ENCODE measurements at places on chromosomes 3 and 15. TPM values are rescaled to one million over a fixed set of nuclear protein-coding genes. Genes with fewer than 3 reads are reported as not detected.

DNA sequence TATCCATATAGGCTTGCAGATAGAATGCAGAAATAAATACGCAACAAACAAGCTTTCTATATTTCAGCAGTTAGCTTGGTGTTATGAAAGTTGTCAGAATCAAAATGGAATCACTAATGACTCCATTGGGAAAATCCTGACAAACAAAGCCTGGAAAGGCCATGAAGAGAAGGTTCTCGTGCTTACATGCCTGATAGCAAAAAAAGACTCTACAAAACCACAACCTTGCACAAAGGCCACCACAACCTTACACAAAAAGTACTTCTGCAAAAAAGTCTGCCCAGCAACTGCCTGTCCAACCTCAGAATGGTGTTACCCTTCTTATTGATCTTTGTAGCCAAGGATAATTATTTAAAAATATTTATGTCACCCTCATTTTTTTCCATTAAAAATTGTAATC is 14.4 kb upstream of the PLSCR1 start:
- DNase-seq: no peak

- DNase-seq: no peak
Observed at GRCh38 chr15:78079298-78080087, 2.0 kb upstream of the TBC1D2B start.

Gene ACAD9
- polyA plus RNA-seq: 25.6 TPM

DNA sequence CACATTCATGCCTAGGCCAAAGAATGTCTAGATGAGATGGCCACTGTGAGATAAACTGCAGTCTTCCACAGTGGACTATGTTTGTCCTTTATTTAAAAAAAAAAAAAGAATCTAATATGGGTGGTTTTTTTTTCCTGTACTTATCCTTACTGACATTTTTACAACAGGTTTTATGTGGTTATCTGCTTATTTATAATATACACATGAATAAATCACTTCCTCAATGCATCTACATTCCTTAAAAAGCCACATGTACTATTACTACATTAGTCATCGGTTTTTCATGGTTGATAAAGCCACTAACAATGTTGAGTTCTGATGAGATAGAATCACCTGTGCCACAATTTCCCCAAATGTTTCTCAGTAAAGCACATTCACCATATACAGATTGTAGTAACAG is 341.3 kb upstream of the THBS1 start:
- no peak for DNase-seq

Gene TM6SF1
- 13.0 TPM for polyA plus RNA-seq

- no peak for DNase-seq
Observed at GRCh38 chr3:30693470-30694120, 87.2 kb downstream of the TGFBR2 start.

GRCh38 chr15:69860921-69861320 is 236.8 kb downstream of the TLE3 start:
- DNase-seq: no peak

DNA sequence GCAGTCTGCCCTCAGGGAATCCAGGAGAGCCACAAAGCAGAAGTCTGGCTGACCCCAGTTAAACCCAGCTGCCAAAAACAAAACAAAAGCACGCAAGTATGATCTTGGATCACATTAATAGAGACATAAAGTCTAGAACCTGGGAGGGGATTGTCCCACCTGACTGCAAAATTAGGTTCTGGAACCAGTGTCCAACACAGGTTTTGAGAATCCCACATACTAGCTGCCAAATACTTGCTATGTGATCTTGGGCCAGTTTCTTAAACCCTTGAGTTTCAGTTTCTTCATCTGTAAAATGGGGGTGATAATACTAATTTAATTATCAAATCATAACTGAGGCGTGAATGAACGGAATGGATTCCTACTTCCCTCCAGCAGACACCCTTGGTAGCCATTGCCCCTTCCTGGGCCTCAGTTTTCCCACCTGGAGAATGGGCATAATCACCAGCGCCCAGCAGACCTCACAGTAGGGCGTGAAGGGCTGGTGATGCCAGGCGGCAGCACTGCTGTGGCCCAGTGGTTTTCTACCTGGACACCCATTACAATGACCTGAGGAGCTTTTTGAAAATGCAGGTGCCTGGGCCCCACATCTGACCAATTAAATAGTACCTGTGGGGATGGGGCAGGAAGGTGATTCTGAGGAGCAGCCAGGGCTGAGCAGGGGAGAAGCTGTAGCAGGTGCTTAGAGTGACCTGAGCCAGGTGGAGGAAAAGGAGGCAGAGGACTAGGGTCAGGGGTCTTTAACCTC is 32.2 kb downstream of the GRIP2 start:
- no peak for DNase-seq

DNA sequence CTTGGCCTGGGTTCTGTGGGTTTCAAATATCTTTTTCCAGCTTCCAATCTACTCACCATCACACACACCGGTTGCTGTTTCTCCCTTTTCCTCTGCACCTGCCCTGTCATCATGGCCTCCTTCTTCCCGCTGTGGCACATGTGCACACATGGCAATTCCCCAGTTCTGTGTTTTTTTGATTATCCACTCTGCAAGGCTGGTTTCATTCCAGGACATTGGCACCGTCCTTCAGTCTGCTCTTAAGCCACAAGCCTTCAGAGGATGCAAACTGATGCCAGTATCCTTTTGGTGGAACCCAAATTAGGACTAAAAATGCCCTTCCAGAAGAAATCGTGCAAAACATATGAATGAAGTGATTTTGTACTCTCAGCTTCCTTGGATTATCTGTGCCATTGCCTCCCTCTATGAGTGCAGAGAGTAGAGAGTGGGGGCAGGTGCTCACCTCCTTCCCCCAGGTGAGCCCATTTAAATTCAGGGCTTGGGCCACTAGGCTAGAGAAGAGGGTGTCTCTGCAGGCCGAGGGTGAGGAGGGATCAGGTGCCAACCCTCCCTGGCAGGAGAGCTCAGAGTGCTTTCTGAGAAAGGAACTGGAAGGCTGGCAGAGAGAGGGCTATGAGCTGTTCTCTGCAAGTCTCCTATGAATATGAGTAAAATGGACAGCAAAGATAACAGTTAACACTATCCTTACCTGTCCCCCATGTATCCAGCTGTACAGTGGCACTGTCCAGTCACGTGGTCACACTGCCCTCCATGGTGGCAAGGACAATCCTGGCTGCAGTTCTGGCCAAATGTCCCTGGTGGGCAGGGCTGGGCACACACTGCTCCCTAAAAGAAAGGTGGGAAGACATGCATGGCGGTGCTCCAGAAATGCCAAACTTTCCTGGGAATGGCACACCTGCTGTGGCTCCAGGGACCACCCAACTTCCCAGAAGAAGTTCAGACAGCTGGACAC is 100.8 kb downstream of the RAB11A start:
- DNase-seq: no peak

GRCh38 chr3:125511420-125512118 is 8.4 kb downstream of the SNX4 start:
- no peak for DNase-seq

DNA sequence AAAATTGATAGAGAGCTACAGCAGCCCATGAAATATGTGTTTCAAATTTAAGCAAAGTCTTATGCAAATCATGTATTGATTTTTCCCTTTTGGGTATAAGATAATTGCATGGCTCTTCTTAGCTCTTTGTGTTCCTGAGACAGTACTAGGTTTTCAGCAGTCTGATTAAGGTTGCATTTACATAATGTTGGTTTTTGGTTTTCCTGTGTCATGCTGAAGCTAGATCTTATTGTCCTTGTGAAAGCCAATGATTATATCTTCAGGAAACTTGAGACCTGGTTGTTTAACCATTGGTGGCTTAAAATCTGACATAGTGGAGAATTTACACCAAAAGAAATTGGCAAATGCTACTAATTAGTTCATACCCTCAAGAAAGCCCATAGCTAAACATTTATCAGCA is 392.6 kb downstream of the ZPLD1 start:
- DNase-seq: no peak

DNA sequence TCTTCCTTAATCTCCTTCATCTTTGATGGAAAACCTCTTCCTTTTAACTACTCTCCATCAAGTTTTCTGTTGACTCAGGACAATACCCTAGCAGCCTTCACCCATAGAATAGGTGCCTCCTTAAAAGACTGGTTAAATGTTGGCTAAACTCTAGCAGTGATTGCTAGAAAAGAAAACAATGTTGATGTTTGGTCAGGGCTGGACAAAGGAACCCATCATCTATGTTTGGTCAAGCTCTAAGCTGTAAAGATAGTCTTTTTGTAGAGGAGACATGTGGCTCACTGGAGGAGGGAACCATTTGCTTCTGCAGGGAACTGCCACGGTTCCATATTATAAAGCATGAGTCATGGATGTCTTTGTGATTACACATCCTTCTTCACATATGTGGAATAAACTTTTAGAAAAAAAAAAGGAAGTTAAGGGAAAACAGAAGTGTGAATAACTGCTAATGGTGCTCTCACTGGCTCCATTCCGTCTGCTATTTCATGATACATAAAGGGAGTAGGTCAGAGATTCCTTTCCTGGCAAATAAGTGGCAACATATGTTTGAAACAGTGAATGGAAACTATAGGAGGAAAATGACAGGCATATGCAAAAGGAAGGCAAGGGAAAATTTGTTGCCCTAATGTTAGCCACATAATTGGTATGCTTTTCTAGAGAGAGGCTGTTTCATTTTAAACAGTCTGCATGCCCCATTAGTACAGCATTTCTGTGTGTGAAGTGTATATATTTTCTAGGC is 78.2 kb downstream of the CMSS1 start:
- no peak for DNase-seq

DNA sequence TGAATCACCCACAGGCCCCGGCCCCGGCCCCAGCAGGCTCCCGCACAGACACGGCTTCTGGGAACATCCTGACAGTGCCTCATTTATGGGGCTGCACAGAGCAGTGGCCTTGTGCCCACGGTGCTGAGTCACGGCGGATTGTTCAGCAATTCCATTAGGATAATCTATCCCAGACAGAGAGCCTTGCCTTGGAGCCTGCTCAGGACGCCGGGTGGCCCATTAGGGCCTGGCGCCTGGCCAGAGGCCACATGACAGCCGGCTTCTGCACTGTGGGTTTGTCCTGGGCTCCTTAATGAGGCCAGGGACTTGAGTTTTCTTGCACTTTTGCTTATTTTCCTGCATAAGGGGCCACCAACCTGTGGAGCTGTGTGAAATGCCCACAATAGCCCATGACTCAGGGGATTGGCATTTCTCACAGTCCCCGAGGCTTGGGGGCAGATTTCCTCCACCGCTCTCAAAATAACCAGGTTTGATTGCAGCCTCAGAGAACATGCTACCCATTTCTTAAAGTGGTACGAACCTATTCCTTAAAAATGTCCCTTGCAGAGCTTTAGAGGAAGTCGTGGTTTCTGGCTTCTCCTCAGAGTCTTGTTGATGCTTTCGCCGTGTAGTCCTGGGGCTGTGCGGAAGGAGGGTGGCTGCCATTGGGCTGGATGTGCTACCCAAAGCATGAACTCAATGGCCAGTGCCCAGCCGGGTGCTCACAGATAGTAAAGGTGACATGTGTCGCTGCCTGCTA is 19.0 kb downstream of the SYNM start:
- DNase-seq: peak; percentile 95

DNA sequence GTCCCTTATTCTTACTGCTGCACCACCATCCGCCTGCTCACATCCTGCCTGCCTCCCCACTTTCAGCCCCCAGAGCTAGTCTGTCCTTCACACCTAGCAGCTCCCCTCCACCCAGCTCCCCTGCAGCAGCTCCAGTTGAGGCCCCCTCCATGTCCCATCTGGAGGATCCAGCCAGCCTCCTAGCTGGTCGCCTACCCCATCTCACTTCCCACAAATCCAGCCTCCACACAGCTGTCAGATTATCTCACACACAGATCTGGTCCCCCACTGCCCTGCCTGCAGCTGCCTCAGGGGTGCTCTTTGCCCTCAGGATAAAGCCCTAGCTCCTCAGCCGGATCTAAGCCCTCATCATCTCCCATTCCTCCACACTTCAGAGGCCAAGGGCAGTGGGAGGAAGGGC is 8.8 kb upstream of the SEMA7A start:
- peak; percentile 39 for DNase-seq

DNA sequence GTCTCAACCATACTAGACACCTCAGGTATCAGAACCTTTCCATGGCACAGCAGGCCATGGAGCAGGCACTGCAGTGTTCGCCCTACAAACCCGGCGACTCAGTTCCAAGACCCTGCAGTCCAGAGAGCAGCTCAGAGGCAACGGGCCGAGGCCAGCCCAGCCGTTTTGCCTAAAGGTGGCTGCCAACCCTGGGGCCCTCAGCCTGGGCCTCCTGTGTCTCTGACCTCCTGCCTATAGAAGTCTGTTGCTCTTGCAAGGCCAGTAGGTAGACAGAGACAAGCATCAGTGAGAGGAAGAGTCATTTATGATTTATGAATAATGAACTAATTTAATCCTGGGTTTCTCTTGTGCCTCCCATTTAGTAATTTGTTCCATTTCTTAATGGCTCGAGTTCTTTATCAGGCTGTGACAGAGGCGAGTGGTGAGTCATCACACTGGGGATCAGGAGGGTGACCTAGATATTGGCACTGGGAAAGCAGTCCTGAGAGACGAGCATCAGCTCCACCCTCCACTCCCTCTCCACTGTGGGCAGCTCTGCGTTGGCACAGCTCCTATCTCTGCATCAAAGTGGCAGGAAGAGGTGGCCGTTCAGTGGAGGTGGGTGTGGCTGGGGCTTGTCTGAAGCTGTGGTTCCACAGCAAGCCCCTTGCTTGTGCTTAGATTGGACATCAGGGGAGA is 79.8 kb downstream of the ABHD5 start:
- peak; percentile 80 for DNase-seq

Gene MESP1
- 0.49 TPM for polyA plus RNA-seq

Gene FOXL2NB
- polyA plus RNA-seq: not detected

DNA sequence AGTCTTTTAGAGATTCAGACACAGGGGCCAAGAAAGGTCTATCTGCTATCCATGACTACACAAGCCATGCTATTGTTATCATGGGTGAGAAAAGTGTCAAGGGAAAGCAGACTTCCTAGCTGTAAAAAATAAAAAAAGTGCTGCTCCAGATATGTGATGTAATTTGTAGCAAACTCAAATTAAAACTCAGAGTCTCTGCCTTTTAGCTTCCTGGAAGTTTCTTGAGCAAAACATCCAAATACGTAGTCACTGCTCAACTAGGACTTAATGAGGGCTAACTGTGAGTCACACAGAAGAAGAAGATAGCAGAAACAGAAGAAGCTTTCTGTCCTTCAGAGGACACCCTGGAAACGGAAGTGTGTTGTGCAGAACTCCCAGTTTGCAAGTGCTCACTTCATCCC is 393.4 kb upstream of the NR2F2 start:
- no peak for DNase-seq

DNA sequence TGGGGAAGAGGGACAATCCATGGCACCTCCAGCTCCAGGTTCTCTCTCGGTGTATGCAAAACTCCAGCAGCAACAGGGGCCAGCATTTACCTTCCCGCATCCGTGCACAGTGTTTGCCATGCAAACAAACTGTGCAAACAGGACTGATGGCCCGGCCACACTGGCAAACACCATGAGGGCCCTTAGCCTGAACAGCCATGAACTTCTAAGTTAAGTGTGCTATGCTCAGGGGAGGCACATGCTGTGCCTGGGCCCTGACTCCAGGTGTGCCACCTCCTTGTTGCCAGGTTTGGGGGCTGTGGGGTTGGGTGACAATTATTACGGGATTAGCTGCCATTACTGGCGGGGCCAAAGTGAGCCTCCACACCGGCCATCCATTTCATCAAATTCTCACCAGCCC is 57.5 kb downstream of the CACNA2D2 start:
- no peak for DNase-seq

GRCh38 chr3:144039661-144040060 is 68.0 kb downstream of the DIPK2A start:
- no peak for DNase-seq

GRCh38 chr3:108085810-108086350 is 5.0 kb downstream of the CD47 start:
- DNase-seq: no peak

Gene BNC1
- not detected for polyA plus RNA-seq

Gene GOLGA6L2
- polyA plus RNA-seq: not detected

Gene EIF4E3
- 10.2 TPM for polyA plus RNA-seq
